Cortex of kidney (tissue), 1 donor: ENCODE measurements at places on chromosomes 16 and 17.

DNA sequence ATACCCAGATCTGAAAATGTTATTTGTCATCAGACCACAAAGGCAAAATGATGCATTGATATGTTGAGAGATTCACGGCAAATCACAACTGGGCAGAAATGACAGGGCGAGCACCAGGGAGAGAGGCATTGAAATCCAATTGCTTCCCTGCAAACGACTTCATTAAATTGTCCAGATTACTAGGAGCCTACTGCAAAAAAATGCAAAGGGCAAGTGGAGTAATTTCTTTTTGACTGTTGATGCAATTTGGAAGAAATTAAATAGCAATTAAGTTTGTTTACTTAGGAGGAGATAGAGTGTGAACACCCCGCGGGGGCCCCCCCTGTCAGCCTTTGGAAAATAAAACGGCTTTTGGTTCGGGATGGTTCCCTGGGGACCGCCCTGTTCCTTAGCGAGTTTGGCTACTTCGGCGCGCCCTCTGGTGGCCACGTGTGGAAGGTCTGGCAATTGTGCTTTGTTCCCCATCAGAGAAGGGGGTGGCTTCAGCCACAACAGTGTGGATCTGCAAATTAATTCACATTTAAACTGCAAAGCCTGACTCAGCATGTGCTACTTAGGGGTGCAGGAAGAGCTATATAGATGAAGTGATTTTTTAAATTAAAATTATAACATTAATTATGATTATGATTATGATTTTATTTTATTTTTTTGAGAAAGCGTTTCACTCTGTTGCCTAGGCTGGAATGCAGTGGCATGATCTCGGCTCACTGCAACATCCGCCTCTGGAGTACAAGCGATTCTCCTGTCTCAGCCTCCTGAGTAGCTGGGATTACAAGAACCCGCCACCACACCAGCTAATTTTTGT is 14.5 kb upstream of the TMC7 start:
- DNase-seq: no peak

DNA sequence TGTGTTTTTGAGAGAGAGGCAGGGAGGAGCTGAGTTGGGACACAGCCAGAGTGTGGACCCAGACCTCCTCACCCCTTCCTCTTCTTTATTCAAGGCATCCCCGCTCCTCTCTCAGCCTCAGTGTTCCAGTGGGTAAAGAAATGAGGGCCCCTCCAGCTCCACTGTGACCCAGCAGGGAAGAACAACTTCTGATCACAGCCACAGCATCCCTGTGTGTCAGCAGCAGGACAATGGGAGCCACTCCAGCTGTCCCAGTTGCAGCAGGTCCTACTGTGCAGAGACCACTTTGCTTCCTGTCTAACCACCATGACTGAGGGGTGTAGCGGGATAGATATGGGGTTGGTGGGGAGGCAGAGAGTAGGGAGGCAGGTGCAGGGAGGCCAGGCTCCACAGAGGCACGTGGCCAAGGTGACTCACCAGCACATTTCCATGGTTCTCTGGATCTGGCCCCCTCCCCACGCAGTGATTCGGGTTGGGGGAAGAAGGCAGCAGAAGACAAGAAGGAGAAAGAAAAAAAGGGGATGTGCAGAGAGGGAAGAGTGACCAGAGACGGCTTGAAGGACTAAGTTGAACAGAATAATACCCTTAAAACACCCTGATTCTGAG is 24.5 kb downstream of the PIK3R5 start:
- no peak for DNase-seq

DNA sequence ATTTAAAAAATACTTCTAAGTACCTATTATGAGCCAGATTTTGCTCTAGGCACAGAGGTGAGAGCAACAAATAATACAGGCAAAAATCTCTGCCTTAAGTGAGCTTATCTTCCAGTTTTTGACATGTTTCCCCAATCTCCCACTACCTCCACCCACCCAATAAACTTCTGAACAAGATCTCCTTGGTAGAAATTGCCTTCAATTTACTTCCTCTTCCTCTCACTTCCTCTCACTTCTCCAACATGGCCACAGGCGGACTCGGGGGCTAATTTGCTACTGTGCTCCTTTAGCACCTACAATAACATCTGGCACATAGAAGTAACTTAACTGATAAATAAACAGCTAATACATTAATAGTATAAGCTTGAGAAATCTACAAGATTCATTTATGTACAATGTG is 82.6 kb downstream of the CACNG1 start:
- DNase-seq: no peak

DNA sequence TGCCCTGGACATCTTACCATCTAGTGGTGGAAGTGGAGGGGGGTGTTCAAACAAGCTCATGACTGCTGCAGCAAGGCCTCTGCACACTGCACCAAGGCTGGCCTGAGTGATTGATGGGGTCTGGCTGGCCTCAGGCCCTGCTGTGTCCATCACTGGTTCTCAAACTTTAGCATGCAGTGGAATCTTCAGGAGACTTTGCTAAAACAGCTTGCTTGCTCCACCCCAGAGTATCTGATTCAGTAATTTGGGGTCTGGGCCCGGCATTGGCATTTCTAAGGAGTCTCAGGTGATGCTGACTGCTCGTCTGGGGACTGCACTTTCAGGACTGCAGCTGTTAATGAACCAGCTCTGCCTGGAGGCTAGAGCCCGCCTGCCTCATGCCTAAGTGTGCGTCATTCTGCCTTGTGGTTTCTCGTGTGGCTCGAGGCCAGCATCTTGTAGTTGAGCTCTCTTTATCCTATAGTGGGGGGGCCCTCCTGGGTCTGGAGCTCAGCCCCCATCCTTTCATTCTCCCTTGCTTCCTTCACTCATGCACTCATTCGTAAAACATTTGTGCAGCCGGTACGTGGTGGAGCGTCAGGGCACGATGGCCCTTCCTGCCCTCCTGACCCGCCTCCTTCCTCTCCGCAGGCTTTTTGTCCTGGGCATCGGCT is 4.1 kb downstream of the MGAT5B start:
- DNase-seq: no peak

- DNase-seq: no peak
Measured at GRCh38 chr17:51601622-51602261, 341.4 kb downstream of the UTP18 start.

DNA sequence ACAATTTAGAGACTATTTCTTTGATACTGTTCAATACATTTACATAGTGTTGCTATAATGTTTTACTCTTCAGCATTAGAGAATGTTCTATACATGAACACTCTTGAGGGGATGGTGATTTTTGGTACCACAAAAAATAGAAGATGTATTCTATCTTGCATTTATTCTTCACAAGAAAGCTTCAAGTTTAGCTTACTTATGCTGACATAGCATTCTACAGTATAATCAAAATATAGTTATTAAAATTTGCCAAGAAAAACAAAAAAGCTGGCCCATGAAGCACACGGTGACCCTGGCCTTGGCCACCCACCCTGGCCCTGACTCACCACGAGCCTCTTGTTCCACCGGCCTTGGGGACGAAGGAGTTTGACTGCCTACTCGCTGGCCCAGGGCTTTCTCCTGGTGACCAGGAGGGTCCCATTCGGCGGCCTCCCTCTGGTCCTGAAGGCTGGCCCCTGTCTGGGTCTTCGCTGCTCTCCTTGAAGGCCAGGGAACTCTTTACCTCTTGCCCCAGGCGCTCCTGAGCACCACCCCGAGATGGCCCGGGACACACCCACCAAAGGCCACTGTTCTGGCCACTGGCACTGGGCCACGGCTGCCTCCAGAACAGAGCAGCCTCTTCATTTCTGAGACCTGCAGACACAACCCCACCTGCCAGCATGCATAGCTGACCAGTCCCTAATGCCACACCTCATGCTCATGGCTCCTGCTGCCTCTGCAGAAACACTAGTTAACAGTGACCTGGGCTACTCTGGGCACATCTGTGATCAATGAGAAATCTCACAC is 22.5 kb upstream of the ICAM2 start:
- no peak for DNase-seq

- no peak for DNase-seq
Measured at GRCh38 chr17:43631429-43631828, 30.3 kb downstream of the MEOX1 start.
